ENCODE measurements at places on chromosomes 4 and X.
A peak's percentile ranks its signal among the peaks of the same experiment; 100 is the strongest.

- DNase-seq = peak; percentile 44
Observed at GRCh38 chrX:119784747-119785446, 6.5 kb downstream of the RPL39 start.

DNA sequence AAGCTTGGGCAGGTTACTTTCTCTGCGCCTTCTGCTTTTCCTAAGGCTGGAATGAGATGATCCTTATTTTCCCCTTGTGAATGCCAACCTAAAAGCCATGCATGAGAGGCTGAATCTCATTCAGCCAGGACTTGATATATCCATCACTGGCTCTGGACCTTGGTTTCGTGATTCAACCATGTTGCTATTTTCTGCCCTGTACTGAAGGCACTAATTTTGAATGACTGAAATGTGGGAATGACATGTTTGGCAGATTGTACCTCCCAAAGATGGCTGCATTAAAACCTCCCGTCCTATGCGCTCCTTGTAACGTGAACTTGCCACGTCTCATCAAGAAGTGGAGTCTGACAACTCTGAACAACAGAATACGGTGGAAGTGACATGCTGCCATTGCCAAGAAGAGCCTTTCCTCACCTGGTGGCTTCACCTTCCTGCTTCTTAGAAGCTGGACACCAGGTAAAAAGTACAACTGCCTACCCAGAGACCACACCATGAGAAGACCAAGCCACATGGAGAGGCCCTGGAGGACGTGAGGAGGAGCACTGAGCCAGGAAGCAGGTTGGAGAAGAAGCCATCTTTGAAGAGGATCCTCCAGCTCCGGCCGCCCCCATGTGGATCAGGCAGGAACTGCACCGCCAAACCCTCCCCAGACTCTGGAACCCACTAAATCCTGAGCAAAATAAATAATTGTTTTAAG, 174.5 kb downstream of the NSUN7 start:
- peak; percentile 85 for DNase-seq

GRCh38 chrX:91079342-91080114, 355.1 kb upstream of the PABPC5 start:
- DNase-seq = no peak

- no peak for DNase-seq
Observed at GRCh38 chr4:37858872-37859271, 32.0 kb upstream of the TBC1D1 start.

DNA sequence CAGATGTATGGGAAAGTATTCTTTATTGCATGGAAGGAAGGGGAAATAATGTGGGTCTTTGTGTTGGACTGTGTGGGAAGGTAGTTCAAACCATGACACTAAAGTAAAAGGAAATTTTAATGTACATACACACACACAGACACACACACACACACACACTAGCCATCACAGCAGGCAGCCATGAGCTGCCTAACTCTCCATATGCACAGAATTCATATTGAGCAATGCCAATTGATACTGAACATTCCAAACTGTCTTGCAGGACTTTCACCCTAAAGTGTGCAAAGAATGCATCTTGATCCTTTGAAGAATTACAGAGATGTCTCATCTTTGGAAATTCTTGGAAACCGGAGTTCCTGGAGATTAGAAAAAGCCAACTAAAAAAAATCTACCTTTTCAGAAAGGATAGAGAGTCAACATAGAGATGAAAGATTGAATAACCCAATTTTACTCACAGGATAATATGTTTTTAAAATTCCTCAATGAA, 120.6 kb upstream of the MBNL3 start:
- DNase-seq = no peak

GRCh38 chr4:174697896-174698295, 131.2 kb downstream of the GLRA3 start:
- DNase-seq = no peak
